ENCODE measurements at places on chromosomes 3 and 15.
A peak's percentile ranks its signal among the peaks of the same experiment; 100 is the strongest.

GRCh38 chr3:51670053-51670822, 814 bp upstream of the TEX264 start:
- DNase-seq: no peak

DNA sequence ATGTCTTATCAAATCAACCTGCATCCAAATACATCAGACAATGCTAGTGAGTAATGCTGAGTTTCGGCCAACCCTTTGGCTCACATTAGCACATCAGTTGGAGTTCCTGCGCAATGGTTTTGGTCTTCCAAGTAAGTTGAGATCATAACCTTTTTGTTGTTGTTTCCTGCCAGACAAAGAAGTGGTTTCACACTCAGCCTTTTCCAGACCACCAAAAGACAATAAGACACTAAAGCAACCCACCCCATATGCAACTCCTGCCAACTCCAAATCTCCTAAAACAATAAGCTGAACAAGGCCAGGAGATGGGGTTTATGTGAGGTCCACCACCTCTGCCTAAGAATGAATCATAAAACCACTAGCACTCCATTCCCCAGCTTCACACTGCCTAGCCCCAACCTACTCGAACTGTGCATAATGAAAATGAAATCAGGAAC, 177.0 kb downstream of the ERC2 start:
- no peak for DNase-seq

DNA sequence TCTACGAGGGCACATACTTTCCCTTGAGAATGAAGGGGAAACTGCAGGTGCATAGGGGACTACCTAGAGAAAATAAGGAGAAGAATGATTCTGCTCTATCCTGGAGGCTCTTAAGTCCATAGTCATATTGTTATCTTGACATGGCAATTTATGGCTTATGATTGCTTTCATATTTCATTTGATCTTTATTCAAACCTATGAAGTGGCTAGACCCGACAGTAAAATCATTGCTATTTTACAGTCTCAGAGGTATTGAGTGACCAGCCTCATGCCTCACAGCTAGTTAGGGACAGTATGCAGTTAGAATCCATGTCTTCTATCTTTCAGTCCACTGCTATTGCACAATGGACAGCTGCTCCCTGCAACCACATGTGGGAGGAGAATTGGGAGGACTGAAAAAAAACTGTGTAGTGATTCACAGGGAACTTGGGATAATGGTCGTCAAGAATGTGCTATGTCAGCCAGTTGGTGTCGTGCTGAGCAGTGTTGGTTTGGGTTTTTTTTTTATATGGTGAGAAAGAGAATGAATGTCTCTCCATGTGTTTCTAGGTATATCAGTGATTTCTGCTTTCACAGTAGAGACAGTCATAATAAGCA, 63.2 kb upstream of the SPPL2A start:
- peak; percentile 60 for DNase-seq

GRCh38 chr3:21216598-21216997, 534.4 kb downstream of the ZNF385D start:
- no peak for DNase-seq

DNA sequence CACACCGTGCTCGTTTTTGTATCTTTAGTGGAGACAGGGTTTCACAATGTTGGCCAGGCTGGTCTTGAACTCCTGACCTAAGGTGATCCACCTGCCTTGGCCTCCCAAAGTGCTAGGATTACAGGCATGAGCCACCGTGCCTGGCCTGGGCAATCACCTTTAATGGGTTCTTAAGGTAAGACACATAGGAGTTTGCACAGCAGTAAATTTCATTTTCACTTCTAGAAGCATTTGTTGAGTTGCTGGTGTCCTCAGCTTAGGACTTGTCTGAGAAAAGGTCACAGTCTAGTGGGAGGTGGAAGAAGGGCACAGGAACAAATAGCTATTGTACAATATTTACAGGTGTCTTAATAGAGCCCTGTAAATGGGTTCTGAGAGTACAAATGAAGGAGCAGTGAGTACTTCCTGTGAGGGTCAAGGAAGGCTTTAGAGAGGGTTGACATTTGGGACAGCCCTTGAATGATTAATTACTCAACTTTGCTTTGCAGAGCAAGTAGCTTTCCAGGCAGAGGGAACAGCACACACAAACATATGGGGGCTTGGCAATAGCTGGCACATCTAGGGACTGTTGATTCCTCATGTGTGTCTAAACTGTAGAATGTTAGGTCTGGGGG, 8.7 kb upstream of the ETV5 start:
- DNase-seq: no peak

DNA sequence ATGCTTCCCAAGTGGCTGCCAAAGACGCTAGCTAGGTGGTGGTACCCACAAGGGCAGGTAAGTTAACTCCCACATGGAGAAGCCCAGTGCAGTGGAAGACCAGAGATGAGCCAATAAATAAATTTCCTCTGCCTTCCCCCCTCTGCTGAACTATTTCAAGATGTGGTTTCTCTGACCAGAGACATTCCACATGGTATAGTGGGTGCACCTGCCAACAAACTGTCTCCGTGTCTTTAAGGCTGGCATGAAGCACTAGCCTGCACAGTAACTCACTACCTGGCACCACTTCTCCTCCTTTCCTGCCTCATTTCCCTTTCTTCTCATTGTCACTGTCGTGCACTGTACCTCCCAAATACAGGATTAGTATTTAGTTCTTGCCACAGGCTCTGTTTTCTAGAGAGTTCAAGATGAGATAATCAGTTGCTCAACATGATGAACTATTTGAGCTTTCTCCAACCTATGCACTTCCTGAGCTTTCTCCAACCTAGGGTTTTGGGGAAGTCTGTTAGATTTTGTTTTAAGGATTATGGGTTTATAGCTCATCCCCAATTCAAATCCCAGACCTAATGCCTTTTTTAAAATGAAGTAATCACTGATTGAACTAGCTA, 8.4 kb upstream of the CRTAP start:
- DNase-seq: no peak

DNA sequence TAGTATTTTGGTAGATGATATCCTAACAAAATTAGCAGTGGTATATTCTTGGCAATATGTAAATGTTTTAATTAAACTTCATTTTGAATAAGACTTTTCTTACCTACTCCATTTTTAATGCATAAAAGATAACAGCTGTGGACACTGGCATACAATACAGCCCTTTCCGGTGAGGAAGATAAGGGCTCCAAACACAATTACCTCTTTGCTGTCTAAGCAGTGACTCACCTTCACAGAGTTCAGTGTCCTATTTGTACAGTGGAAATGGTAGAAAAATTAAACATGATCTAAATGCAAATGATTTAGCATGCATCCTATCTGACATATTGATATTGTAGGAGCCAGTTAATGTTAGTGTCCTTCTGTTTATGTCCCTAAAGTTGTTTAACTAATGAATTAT, 969.4 kb downstream of the PLOD2 start:
- DNase-seq: no peak

- DNase-seq: no peak
Measured at GRCh38 chr3:59126446-59126845, 76.6 kb upstream of the CFAP20DC start.

DNA sequence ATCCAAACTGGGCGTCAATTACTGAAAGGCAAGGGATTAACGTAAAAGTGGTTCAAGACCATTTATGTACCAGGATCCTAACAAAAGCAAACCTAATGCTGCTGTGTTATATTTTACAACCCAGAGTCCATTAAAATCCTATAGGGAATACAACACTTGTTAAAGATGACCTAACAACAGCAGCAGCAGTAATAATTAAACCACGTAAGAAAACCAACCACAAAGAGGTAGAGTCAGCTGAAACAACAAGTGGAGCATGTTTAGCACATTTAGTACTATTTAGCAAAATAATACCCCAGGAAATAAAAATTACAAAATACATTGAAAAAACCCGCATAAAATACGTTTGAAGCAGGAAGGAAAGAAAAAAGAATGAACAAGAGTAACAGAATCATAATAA, 82.1 kb upstream of the AGBL1 start:
- no peak for DNase-seq

DNA sequence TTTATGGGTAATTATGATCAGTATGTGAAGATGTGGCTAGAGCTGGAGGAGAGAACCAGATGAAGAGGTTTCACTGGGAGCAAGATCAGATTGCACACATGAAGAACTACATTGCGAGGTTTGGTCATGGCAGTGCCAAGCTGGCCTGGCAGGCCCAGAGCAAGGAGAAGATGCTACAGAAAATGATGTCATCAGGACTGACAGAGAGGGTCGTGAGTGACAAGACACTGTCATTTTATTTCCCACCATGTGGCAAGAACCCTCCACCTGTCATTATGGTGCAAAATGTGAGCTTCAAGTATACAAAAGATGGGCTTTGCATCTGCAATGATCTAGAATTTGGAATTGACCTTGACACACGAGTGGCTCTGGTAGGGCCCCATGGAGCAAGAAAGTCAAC, 168.3 kb downstream of the C3orf38 start:
- no peak for DNase-seq

GRCh38 chr15:31325595-31326155, 960 bp upstream of the KLF13 start:
- no peak for DNase-seq

DNA sequence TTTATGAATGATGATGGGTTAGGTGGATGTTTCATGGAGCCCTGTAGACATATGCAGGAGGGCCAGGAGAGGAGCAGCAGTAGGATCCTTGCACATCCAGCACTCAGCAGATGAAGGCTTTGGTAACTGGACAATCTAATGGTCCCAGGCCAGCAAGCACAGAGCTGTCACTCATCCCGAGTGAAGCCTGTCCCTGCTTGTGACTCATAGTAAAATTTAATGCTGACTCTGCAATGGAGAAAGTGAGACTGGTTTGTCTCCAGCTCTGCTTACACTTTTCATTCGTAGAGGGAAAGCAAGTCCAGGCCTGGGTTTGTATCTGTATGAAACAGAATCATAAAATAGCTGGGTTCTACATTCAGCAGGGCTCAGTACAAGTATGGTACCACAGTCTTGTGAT, 131.7 kb downstream of the DTWD1 start:
- DNase-seq: no peak

DNA sequence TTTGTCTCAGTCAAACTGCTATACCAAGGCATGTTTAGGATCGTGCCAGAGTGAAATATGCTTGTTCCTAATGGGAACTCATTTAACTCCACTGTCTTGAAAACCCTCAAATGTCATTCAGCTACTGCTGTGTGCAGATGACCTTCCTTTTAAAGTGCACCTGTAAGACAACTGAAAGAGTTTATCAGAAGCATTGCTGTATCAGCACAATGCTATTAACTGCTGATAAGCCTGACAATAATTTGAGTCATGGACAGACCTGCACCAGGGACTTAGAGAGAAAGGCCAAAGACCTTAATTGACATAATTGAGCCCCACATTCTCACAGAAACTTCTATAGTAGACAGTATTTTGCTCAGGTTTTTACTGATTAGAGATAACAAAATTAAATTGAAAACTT, 557.9 kb downstream of the DIPK2A start:
- no peak for DNase-seq

DNA sequence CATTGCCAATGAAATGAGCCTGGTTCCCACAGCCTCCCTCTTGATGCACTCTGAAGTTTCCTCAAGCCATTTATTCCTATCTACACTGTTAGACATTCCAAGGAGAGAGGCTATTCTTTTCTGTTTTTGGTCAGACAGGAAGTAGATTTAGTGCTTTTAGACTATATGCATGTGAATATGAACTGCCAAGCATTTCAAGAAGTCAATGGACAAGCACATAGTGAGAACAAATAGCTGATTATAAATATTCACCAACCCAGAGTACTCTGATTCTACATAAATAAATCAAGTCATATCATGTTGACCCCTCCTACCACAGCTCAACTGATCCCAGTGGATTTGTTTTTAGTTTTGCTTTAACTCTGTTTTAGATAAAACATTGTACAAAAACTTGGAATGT, 412.5 kb upstream of the RARB start:
- DNase-seq: no peak

GRCh38 chr15:31016446-31016915, 25.1 kb upstream of the MTMR10 start:
- DNase-seq: no peak

GRCh38 chr3:195746751-195747150, 26.0 kb downstream of the MUC20 start:
- DNase-seq: no peak

DNA sequence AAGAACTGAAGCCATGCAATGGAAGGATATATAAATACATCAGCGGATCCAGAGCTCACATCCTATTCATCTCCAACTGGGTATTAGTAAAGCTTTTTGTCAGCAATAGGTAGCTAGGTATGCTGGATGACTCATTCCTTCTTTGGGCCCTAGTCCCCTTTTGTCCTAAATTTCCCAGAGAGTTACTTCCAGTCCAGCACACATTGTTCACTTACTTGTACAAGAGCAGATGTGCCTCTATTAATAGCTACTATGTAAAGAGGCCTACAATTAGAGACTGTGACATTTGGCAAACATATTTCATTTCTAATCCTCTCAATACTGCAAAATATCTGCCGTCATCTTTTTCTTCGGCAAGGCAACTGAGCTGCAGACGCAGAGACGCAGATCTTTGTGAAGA, 1.7 kb upstream of the SLC4A7 start:
- no peak for DNase-seq

DNA sequence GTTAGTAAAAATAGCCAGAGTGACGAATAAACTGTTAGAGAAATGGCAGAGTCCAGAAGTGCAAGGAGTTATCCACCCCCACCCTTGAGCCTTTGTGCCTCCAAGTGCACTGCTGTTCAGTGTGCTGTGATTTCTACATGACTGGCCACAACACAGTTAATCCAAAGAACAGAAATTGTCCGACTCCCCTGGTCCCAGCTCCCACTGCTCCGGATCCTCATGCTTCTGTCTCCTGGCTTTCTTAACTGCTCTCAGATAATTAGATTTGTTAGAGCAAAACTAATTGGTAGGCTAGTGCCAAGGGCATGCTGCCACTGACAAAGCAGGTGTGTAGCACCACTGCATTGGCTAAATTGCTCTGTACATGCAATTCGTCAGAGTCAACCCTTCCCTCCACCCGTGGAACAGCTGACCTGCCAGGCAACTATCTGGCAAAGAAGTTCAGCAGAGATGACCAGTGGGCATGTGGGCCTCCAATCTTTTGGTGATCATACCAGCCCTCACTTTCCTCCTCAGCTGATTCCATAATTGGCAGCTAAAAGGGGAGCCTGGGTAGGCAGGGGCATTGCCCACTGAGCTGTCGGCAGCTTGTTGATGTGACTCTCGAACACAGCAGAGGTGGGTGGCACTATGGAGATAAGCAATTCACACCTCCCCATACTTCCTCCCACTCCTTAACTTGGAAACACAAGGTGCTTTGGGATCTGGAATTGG, 18.9 kb upstream of the ACAP2 start:
- no peak for DNase-seq

- no peak for DNase-seq
Measured at GRCh38 chr3:129892486-129892856, 1.0 kb downstream of the TMCC1 start.

GRCh38 chr3:160038862-160039562, 50.4 kb downstream of the IL12A start:
- DNase-seq: peak; percentile 52

Measured in ELF-1 (cell line).